ENCODE measurements at places on chromosomes 12 and 14. TPM values are rescaled to one million over a fixed set of nuclear protein-coding genes. Genes with fewer than 3 reads are reported as not detected.

GRCh38 chr12:99005601-99006000, 360.5 kb downstream of the APAF1 start:
- DNase-seq, result no peak

DNA sequence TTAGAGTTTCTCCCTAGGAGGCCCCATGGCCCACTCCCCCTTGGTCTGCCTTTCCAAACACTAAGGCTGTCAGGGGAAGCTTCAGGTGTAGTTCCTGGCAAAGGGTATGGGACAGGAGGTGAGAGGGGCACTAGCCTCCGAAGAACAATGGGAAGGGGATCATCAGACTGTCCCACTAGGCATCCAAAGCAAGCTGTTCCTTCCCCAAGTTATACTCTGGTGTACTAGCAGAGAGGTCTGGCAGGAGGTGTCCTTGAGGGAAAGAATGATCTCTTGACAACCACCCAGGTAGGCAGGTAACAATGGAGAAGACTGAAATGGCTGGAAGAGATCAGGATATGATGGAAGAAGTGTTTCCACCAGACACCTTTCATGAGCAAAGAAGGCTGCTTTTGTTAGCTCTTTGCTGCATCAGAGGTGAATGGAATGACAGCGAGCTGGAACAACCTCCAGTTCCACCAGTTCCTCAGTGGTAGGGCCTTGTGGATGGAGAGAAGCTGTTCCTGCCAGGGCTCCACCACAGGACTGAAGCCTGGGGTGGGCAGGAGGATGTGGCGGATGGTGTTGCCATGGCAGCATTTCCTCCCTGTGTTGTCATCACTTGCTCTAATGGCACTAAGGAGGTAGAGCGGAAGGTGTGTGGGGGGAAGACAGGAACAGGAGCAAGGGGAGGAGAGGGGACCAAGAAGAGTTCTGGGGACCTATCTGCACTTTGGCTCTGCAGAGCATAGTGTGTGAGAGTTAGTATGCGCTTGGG, 2.3 kb upstream of the AGAP2 start:
- no peak for DNase-seq

DNA sequence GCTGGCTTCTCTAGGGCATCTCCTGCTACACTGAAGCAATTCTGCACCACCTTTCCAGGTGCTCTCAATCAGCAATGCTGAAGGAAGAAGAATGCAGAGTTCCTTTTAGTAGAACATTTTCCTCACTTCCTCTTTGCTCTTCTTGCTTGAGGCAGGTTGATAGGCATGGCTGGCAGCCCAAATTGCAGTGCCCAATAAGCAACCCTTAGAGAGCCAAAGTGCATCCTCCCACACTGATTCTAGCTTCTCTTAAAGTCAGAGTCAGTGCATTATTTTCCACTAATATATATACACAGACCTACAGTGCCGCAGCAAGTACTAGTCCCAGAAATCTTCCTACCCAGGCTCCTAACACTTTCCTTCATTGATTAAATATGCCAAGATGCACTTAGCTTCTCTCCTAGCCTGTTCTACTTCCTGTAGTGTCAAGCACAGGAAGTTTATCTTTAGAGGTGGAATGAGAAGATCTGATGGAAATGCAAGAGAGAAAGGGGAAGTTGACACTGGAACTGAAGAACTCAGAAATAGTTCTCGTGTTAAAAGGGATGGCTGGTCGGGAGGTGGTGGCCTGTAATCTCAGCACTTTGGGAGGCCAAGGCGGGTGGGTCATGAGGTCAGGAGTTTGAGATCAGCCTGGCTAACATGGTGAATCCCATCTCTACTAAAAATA, 132.7 kb downstream of the SSPN start:
- DNase-seq, result no peak

The RFX4 gene
- not detected for polyA plus RNA-seq
